Activated T-helper 2 cell treated with anti-CD3 and anti-CD28 coated beads, Interferon-gamma antibody, Interleukin-2, Interleukin-4, amounts not matched to agents 10 μg/mL and 5 μg/mL and 100 μg/mL, durations not matched to agents 14 hours and 24 hours and 36 hours (primary cell): ENCODE measurements at places on chromosomes 5 and 9. TPM values are rescaled to one million over a fixed set of nuclear protein-coding genes. Genes with fewer than 3 reads are reported as not detected.

The TMEM215 gene
- not detected in 2 replicates for total RNA-seq

The HARS2 gene
- 28.0 and 30.1 TPM in 2 replicates for total RNA-seq

The ZNF484 gene
- 7.5 and 8.0 TPM in 2 replicates for total RNA-seq

The SPINK7 gene
- total RNA-seq = not detected in 2 replicates

The PCDHB2 gene
- 0.11 and 0.25 TPM in 2 replicates for total RNA-seq

The FSTL4 gene
- total RNA-seq = 2.1 and 2.5 TPM in 2 replicates

The SLC1A3 gene
- total RNA-seq = not detected in 2 replicates

The SELENOP gene
- total RNA-seq = not detected in 2 replicates

The WDR55 gene
- total RNA-seq = 39.1 and 40.0 TPM in 2 replicates

The PLPP7 gene
- total RNA-seq = 0.21 TPM in 1 of 2 replicates, not detected in the other

The LCN15 gene
- total RNA-seq = not detected in 2 replicates

The C9 gene
- total RNA-seq = not detected in 2 replicates

The ZNF354C gene
- total RNA-seq = 3.4 and 3.5 TPM in 2 replicates

The MEIKIN gene
- total RNA-seq = not detected in 2 replicates

The PIP5KL1 gene
- total RNA-seq = 1.4 and 3.4 TPM in 2 replicates

The ZDHHC21 gene
- 13.3 and 14.2 TPM in 2 replicates for total RNA-seq

The SLC36A3 gene
- total RNA-seq = not detected in 2 replicates

The CDH9 gene
- total RNA-seq = not detected in 2 replicates

The TGFBI gene
- not detected in 2 replicates for total RNA-seq

The INSL4 gene
- total RNA-seq = not detected in 2 replicates

The MRPL22 gene
- total RNA-seq = 79.2 and 81.9 TPM in 2 replicates

The GABRP gene
- not detected in 2 replicates for total RNA-seq

The RASEF gene
- total RNA-seq = not detected in 2 replicates

The CMYA5 gene
- 0.11 and 0.44 TPM in 2 replicates for total RNA-seq

The CDKN2B-AS1 gene
- total RNA-seq = 0.82 and 1.1 TPM in 2 replicates

The WNK2 gene
- 1.2 and 1.6 TPM in 2 replicates for total RNA-seq
